ENCODE measurements at places on chromosomes 2 and 18. TPM values are rescaled to one million over a fixed set of nuclear protein-coding genes. Genes with fewer than 3 reads are reported as not detected.

The GRHL1 gene
- total RNA-seq: 0.27 TPM

The SATB2 gene
- total RNA-seq: 0.02 TPM

DNA sequence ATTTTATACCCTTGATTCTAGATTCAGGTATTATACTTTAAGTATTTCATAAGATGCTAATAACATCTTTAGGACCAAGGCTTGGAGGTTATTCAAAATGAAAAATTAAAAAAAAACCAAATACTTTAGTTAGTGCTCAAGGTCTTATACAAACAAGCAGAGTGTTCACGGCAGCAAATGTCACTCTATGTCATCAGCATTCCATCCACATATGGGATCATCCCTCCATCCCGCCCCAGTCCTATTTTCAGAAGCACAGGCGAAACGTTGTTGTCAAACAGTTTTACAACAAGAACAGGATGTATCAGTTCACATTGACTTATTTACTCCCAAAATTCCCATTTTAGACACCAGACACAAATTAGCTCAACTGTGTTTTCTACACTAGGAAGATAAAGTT is 83.7 kb downstream of the DSEL start:
- no peak for DNase-seq
- no peaks in the 10 kb centered on the region for H3K36me3 ChIP-seq
- no peaks in the 10 kb centered on the region for H3K4me1 ChIP-seq
- no peak overlapping the region for H3K27ac ChIP-seq
- H3K27me3 ChIP-seq: no peaks in the 10 kb centered on the region

DNA sequence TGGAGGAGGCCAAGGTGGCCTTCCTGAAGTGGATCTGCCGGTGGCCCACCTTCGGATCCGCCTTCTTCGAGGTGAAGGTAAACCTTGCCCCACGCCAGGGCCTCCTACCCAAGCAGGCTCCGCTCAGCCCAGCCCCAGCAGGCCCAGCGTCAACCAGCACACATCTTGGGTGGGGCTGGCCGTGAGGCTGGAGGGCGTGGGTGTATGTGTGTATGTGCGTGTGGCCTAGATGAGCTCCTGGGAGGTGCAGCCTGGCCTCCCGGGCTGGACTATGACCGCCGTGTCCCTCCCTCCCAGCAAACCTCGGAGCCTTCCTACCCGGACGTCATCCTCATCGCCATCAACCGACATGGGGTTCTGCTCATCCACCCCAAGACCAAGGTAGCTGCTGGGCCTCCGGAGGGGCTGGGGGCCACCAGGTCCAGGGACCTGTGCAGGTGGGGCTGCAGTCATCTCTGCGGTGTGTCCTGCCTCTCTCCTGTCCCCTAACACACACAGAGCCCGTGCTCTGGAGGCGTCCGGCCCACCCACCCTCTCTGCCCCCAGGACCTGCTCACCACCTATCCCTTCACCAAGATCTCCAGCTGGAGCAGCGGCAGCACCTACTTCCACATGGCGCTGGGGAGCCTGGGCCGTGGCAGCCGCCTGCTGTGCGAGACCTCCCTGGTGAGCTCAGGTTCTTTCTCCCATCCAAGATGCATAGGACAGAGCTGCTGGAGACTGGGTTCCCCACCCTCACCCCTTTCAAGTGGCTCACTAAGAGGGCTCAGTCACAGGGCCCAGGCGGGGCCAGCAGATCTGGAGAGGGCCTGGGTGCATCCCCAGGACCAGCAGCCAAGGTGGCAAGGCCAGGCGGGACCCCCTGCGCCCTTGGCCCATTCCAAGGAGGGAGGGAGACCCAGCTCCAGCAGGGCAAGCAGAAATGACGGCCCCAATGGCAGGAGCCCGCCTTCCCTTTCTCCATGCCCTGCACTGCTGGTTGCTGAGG is 9.4 kb upstream of the GPR17 start:
- no peak overlapping the region for H3K4me3 ChIP-seq
- H3K4me1 ChIP-seq: peaks cover 51% of the 10 kb centered on the region
- H3K36me3 ChIP-seq: peaks cover 3% of the 10 kb centered on the region
- H3K27ac ChIP-seq: peak overlapping the region; percentile 75

DNA sequence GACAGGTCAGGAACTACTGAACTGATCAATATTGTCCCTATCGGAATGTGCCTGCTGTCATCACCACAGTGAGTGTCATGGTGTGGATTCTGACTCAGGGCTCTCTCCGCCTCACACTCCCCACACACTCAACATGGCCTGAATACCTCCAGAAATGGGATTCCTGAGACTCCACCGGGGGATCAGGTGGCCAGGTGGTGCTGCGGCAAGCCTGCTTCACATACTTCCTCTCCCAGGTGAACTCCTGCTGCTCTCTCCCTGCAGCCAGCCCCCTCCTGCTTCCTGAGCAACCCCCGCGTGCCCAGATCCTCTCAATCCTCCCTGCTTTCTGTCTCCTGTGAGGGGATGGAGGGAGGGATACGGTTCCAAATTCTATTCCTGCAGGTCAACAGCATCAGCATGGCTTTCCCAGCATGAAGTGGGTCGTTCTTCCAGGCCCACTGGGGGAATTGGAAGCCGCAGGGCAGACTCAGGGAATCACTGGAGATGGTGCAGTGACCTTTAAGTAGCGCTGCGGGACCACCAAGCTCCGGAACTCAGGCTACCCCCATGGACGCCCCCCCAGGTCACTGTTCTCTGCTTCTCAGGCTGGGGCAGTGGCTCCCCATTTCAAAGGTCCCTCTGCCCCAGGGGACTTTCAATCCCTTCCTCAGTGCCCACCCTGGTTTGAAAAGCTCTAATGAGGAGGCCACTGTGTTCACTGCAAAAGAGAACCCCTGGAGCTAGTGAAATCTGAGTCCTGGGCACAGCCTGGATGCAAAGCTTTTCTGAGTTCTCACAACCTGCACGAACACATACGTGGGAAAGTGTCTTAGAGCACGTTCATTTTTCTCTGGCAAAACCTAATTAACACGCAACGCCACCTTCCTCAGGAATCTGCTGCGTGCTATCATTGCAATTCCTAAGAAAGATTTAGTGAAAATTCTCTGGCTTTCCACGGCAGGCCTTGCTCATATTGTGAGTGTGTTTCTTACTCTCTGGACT is 168.4 kb downstream of the ZFP36L2 start:
- no peak overlapping the region for H3K4me3 ChIP-seq
- DNase-seq: no peak
- peaks cover 28% of the 10 kb centered on the region for H3K4me1 ChIP-seq
- H3K36me3 ChIP-seq: peaks cover 4% of the 10 kb centered on the region

DNA sequence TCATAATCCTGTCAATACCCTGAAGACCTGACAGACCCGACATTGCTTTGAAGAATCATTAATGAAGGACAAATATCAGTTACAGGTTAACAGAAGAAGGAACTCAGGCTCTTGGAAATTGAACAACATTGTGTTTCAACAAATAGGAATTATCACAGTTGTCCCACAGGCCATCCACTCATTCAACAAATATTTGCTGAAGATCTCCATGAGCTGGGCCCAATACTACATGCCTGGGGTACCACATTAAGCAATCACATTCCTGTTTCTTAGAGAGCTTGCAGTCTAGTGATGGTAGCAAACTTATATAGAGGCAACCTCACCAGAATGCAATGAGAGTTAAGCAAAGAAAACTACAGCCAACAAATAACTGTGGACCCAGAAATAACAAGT is 671.6 kb upstream of the ACVR2A start:
- no peaks in the 10 kb centered on the region for H3K36me3 ChIP-seq
- H3K4me3 ChIP-seq: no peak overlapping the region
- no peaks in the 10 kb centered on the region for H3K4me1 ChIP-seq

DNA sequence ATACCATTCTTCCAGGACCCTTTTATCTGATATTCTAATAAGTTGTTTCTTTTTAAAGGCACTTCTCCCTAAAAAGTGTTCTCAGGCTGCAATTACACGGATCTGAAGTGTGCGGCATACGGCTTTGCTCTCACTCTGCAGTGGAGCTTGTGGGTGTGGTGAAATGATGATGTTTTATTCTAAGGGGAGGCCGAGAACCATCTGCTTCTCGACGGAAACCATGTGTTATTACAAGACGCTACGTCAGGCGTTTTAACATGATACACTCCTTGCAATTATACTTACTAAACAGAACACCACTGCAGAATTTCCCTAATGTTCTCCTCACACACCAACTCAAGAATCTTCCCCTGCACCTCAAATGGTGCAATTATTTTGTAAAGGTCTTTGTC is 34.9 kb upstream of the CTDP1 start:
- H3K36me3 ChIP-seq: no peaks in the 10 kb centered on the region
- H3K27me3 ChIP-seq: no peaks in the 10 kb centered on the region
- DNase-seq: no peak
- no peak overlapping the region for H3K4me3 ChIP-seq

- H3K27me3 ChIP-seq: no peaks in the 10 kb centered on the region
- no peak for DNase-seq
- H3K27ac ChIP-seq: no peak overlapping the region
- H3K4me1 ChIP-seq: peaks cover 2% of the 10 kb centered on the region
- no peak overlapping the region for H3K4me3 ChIP-seq
Observed at GRCh38 chr2:144366825-144367429, 153.0 kb downstream of the ZEB2 start.

Measured in activated CD4-positive, alpha-beta T cell treated with anti-CD3 and anti-CD28 coated beads, Interleukin-2, amount 10 ng/mL, durations not matched to agents 7 days and 5 days (primary cell).